ENCODE measurements at places on chromosomes 5 and 9. TPM values are rescaled to one million over a fixed set of nuclear protein-coding genes. Genes with fewer than 3 reads are reported as not detected.

Gene ORM2
- total RNA-seq = not detected

Gene SLC12A7
- 16.8 TPM for total RNA-seq

Gene GRAMD2B
- total RNA-seq = 2.8 TPM

Gene RALGPS1
- 5.4 TPM for total RNA-seq

Gene APBA1
- total RNA-seq = 0.81 TPM

Gene IL9
- total RNA-seq = not detected

Gene BRIX1
- 11.3 TPM for total RNA-seq

Gene TMEM8B
- total RNA-seq = 9.7 TPM

Gene GZMA
- total RNA-seq = 1.4 TPM
